ENCODE measurements at places on chromosomes 1 and 21. TPM values are rescaled to one million over a fixed set of nuclear protein-coding genes. Genes with fewer than 3 reads are reported as not detected.

PPP1R12B gene
- total RNA-seq: 20.1 TPM

S100A9 gene
- total RNA-seq: 25.0 TPM

GRCh38 chr1:200945111-200945510, 50.4 kb downstream of the INAVA start:
- DNase-seq: no peak

DNA sequence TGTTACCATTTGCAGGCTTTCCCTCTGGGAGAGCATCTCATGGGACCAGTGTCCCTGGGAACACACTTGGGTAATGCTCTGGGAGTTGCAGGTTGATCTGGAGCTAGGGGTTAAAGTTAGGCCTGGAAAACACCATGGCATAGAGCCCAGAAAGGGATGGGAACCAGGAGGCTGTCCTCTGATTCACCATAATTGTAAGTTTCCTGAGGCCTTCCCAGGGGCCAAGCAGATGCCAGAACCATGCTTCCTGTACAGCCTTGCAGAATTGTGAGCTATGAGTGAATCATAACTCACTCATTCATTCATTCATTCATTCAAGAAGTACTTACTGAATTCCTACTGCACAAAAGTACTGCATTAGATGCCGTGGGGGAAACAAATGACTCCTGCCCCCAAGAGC, 50.0 kb downstream of the LACTBL1 start:
- peak; percentile 13 for DNase-seq

DNA sequence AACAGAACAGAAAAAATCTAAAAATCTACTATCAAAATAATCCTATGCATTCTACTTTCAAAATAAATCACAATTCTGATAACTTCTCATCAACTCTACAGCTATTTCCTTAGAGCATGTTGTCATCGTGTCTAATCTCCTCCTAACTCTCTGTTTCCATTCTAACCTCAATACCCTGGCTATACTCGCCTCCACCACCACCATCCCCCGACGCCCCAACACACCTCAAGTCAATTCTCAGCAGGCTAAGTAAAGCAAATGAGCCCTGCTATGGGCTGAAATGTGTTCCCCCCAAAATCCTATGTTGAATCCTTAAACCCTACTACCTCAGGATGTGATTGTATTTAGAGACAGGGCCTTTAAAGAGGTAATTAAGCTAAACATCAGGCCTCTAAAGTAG, 34.6 kb downstream of the NRDC start:
- DNase-seq: no peak

DNA sequence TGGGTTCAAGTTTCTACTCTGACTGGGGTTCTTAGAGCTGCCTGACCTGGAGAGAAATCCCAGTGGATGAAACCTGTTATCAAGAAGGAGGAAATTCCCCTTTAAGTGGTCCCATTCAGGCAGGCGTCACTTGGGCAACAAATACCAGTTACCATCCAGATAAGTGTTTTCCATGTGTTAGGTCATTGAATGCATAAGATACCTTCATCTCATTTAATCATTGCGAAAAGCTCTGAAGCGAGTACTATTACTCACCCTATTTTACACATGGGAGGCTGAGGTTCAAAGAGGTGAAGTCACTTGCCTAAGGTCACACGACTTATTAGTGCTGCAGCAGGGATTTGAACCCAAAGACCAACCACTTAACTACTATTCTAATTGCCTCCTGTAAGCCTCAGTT, 45.5 kb upstream of the RPL11 start:
- peak; percentile 12 for DNase-seq

DNA sequence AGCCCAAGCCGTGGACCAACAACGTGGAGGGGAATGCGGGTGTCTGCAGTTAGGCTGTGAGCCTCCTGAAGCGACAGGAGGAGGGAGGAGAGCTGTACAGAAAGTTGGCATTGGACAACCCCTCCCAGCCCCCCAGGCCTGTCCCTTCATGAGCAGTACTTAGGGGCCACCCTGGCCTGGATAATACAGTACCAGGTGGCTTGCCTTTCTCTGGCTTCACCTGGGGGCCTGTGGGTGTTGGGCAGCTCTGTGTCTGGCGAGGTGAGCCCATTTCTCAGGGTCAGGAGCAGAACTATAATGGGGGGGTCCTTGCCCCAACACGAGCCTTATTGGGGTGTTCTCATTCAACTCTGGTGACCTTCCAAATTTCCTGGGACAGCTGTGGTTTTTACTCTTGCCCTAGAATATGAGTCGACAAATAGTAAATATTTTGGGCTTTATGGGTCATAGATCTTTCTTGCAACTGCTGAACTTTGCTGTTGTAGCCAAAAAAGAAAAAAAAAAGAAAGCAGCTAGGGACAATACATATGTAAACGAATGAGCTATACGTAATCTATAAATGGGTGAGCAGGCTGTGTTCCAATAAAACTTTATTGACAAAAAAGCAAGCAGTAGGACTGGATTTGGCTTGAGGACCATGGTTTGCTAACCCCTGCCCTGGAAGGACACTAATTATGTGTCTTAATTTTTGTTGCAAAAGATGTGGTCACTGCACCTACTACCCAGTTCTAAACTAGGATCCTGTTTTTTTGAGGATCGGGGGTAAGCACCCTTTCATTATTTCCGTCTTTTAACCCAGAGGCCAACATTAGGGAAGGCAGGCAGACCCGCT, 11.4 kb downstream of the COQ8A start:
- no peak for DNase-seq
